Esophagus squamous epithelium (tissue), 5 donors: ENCODE measurements at places on chromosomes 7 and 10.

GRCh38 chr7:115078851-115079250 lies 157.0 kb downstream of the MDFIC start:
- DNase-seq: no peak

GRCh38 chr7:130733931-130734814 lies at the start of gene KLF14:
Gene KLF14, minus strand, starts transcription at chr7:130734207. Its CDS starts 174 bp downstream, at chr7:130734033.
- no peak for DNase-seq

DNA sequence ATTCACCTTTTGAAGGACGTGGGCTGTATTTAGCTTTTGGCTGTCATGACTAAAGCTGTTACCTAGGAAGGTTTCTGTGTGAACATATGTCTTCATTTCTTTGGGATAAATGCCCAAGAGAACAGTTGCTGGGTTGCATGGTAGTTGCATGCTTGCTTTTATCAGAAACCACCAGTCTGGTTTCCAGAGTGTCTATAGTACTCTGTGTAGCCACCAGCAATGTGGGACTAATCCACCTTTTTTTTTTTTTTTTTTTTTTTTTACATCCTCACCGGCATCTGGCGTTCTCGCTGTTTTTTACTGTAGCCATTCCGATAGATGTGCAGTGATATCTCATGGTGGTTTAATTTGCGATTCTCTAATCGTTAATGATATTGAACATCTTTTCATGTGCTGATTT lies 297.8 kb downstream of the SDK1 start:
- no peak for DNase-seq

- no peak for DNase-seq
Measured at GRCh38 chr10:13039761-13040160, 38.2 kb upstream of the CCDC3 start.

DNA sequence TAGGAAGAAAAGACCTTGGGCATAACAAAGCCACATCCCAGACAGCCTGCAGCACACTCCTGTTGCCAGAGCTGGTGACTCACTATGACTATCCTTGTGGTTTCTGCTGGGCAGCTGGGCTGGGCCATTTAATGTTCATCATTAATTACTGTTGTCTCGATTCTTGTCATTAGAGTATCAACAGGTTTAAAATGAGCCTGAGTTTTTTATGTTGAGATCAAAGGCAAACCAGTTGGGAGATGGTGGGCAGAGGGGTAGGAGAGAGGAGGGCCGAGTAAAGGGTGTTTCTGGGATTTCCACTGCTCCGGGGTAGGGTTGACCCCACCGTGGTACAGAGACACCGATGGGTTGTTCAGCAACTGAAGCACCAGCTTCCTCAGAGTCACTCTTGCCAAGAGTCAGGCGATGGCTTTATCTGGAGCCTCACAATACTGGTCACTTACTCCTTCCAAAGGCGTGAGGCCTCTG lies 128.7 kb upstream of the LYZL1 start:
- DNase-seq: no peak

GRCh38 chr10:29482591-29483431 lies 152.0 kb downstream of the SVIL start:
- no peak for DNase-seq

GRCh38 chr7:95520136-95520535 lies 34.4 kb downstream of the ASB4 start:
- DNase-seq: no peak

GRCh38 chr7:41655426-41655825 lies 47.5 kb downstream of the INHBA start:
- DNase-seq: no peak

GRCh38 chr7:106073701-106074100 lies 38.4 kb downstream of the SYPL1 start:
- no peak for DNase-seq

- no peak for DNase-seq
Measured at GRCh38 chr10:117074621-117075020, 63.4 kb downstream of the VAX1 start.

DNA sequence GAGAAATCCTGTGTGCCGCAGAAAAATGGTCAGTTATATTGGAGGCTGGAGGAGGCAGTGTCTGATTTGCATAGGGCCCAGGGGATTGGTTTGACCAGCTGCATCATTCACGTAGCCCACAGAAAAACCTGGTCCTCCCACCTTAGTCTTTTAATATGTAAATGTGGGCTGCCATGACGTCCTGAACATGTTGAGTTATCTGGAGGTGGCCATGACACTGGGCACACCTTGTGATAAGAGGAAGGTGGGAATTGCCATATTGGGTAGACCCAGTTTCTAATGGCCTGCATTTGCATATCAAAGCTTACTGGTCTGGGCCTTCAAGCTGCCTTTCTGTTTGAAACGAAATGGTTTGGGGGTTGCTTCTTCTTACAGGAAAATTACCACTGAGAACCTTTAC lies 162.2 kb downstream of the AHR start:
- no peak for DNase-seq

- DNase-seq: no peak
Measured at GRCh38 chr10:91552274-91553095, 80.4 kb downstream of the PPP1R3C start.

DNA sequence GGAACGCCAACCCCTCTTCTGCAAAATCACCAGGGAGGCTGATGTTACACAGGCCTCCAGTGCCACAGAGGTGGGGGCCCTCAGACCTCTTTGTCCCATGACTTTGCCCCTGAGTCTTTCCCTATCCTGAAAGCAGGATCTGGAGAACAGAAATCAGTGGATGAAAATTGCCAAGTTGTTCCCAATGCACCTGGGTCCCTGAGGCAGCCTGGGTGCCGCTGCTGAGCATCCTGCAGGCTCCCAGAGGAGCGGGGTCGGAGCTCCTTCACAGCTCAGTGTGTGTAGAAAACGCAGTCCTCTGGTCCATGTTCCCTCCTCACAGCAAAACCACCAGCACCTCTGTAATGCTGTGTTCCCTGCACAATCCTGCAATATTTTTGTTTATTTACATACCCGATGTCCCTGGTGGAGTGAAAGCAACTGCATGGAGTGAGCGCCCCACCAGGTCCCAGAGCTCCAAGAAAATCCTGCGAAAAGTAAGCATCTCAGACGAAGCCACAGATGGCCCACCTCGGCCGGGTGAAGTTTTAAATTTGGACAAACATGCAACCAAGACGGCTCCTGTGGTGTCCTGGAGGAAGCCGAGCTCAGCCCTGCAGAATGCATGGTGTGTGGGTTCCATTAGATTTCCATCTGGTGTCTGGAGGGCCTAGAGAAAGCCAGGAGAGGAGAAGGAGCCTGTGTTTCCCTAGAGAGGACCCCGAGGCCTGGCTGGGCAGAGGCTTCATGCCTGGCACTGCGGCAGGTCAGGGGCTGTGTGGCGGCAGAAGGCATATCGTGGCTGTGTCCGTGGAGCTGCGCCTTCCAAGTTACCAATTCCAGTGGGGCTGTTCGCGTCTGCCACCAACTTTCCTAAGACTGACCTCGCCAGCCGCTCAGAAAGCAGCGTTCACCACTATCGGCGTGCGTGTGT lies 235.2 kb downstream of the WDR37 start:
- no peak for DNase-seq

DNA sequence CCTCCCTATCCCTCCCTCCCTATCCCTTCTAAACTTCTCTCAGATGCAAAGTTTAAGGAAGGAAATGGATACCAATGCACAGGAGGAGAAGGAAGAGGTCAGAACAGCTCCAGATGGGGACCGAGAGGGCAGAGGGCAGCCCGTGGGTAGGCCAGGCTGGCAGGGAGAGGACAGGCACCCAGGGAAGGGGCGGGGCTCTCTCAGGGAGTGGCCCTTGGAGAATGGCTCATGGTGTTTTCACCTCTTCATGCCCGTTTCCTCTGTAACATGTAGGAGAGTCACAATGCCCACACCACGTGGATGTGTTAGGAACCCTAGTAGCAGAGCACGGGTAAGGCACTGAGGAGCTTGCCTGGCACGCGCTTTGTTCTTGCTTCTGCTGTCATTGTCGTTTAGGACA lies 264.5 kb downstream of the CELF2 start:
- DNase-seq: no peak

DNA sequence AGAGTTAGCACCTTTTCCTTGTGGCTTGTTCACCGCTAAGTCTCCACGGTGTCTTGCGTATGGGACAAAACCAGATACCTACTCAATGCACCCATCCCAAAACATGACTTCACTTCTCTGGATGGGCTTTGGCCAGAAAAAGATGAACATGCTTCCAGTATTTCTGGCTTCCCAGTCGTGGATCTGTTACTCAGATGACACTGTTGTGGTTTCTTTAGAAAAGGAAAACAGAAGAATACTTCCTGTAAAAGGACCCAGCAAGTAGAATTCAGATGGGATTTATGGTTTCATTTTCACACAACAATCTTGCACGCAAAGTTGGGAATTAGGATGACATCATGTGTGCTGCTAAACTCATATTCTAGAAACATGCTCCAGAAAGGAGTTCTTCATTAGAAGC lies 216.7 kb downstream of the ADAM12 start:
- no peak for DNase-seq

- DNase-seq: no peak
Measured at GRCh38 chr10:113019096-113019495, 69.0 kb downstream of the TCF7L2 start.

GRCh38 chr7:5546626-5547025 lies 123.0 kb upstream of the TNRC18 start:
- no peak for DNase-seq

- no peak for DNase-seq
Measured at GRCh38 chr7:27183682-27184336, 1.2 kb downstream of the HOXA11 start.

GRCh38 chr10:129614341-129614740 lies 147.3 kb downstream of the MGMT start:
- no peak for DNase-seq

DNA sequence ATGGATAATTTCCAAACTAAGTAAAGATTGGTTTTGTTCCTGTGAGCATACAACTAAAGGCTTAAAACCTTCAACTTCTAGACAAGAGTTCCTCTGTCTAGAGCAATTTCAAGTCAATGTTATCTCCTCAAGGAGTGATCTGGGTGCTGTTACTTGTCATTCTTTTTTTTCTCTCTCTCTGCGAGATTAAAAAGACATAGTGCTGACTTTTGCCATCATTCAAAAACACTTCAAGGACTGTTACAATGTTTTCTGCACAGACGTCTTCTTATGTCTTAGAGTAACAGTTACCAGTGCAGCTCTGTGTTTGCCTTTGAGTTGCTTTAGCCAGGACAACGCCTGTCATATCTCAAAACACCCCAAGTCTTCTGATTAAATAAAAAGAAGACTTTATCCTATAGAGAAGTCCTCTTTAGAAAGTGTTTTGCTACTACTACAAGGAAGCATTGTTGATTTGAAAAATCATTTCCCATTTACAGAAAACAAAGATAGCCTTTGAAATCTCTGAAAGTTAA lies 263.5 kb upstream of the FERD3L start:
- DNase-seq: no peak

DNA sequence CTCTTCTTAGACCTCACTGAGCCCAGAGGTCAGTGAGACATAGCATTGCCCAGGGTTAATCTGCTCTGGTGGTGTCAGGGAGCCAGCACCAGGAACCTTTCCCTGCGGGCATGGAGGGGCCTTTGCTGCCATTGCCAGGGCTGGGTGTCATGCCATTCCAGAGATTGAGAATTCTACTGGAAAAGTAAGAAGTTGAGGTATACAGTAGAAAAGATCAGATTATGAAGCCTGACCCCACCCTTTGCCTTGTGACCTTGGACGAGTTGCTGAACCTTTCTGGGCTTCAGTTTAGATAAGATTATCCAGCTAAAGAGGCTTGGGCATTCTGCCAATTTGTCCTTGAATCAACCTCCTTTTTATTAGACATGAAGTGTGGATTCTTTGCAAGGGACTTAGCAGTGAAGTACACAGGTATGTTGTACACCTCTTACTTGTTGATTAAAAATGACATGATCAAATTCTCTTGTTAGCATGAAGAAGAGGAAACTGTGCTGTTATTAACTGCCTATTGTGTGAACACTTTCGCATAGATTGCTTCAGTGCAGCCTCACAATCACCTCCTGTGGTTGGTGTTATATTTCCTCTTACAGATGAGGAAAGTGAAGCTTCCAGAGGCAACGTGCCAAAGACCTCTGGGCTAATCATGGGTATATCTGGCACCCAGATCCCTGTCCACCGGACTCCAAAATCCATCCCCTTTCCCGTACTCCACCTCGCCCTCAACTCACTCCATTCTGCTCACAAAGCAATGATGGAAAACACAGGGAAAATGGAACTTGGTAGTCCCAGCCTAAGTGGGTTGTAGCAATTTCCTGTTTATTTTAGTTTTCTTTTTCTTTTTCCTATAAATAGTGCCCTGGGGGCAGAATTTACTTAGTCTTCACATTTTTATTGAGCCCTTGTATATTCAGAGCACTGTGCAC lies 151.3 kb downstream of the CAMK1D start:
- no peak for DNase-seq

DNA sequence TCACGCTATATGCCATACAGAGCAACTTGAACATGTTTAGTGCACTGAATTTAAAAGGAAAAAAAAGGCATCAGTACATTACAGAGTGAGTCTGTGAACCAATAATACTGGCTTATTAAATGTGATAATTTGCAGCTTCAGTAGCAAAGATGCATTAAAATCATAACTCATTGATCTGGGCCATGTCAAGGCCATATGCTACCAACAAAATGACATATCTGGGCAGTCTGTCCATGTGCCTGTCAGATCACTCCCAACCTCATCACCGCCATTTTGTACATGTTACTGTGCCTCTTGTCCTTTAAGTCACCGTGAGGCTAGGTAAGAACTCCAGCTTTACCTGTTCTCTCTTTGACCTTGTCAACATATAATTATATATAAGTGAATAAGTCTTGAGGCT lies 307.4 kb upstream of the LRGUK start:
- no peak for DNase-seq

DNA sequence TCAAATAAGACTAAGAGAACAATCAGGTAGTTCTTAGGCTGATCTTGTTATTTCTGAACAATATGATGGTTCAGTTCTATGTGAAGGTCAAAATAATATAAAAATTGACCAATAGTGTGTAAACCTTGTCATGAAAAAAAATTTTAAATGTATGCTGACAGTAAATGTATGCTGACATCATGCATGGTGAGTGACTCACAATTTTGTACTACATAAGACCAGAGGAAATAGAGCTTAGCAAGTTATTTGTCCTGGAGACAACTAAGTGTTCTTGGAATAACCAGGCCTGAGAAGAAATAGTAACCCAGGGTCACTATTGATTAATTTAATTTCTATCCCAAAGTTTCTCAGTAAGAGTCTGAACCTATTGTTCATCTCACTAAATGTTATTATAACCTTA lies 182.2 kb upstream of the PCDH15 start:
- DNase-seq: no peak
